Erythroblast (primary cell): ENCODE measurements at places on chromosomes 11 and 22.

DNA sequence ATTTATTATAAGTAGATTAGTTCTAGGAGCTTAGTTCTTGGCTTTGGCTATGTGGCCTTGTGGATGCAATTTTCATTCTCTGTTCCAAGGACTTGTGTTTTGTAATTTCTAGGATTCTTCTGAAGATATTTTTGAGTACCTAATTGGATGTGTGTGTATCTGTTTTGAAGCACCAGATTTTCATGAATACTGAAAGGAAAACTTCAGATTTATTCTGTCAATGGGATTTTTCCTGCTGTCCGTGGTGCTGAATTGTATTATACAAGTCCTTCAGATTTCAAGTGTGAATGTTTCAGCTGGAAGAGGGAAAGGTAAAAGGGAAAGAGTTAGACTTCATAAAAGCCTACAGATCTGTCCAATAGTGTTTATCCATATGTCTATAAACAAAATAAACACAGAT, 18.2 kb upstream of the SYN3 start:
- DNase-seq: no peak

GRCh38 chr22:49099496-49100124, 728.1 kb downstream of the BRD1 start:
- DNase-seq: no peak

GRCh38 chr11:15969281-15969680, 387.1 kb downstream of the SOX6 start:
- DNase-seq: peak; percentile 91

DNA sequence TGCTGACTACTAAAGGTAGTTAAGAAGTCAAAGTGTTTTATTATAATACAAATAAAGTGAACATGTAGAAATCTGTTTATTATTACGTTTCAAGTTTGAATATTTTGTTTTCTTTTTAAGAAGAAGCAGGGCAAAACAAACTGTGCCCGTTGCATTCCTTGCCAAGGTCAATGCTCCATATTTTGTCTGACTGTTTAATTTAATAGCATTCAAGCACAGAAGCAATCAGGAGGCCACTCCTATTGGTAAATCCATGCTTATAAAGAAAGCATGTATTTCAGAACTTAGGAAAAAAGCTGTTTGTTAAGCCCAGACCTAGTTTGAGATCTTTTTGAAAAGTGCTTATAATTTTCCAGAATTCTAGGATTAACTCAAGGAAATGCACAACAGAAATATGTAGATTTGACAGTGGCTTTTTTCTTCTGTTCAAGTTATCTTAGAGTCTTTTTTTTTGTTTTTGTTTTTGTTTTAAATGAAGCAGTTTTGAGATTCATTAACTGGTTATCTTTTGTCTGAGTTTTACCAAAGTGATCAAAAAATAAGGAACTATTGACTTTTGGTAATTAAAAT, 51.7 kb downstream of the ARHGAP42 start:
- DNase-seq: no peak

DNA sequence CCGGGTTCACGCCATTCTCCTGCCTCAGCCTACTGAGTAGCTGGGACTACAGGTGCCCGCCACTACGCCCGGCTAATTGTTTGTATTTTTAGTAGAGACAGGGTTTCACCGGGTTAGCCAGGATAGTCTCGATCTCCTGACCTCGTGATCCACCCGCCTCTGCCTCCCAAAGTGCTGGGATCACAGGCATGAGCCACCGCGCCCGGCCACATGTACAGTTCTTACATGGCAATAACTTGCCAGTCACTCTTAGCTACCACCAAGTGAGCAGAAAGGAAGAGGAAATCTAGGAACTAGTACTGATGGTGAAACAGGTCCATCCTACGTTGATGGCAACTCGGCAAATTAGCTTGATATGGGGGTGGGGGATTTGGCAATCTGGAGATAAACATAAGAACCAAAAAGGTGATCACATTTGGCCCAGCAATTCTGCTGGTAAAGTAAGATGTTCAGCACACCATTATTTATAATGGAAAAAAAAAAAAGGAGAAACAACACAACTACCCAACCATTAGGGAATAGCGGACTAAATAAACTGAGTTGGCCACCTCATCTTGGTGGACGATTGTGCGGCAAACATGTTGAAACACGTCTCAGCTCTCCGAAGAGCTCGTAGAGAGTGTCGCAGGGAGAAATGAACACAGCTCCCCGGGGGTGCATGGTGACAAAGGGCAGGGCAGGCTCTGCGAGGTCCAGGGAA, 5.3 kb downstream of the NLRP6 start:
- no peak for DNase-seq
